ENCODE measurements at places on chromosomes 1 and 21.

DNA sequence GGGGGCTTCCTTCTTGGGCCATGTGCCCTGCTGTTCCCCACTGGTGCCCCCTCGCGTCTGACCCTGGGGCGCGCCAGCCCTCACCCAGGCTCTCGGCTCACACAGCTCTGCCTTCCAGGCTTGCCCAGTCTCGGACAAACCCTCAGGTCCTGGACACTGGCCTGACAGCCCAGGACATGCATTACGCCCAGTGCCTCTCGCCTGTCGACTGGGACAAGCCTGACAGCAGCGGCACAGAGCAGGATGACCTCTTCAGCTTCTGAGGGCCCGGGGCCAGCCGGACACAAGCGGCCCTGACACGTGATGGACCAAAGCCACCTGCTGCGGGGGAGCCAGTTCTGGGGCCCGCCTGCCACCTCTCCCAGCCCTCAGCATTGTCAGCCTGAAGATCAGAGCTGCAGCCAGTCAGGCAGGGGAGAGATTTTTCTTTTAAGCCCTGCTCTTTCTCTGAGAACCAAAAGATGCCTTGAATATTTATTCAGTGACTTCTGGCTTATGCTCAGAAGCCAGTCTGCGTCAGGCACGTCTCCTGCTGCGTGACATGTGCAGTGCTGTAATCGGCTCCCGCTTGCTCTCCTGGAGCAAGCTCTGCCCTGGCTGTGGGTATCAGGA, 23.4 kb downstream of the LDLRAP1 start:
- DNase-seq = peak; percentile 10

- DNase-seq = no peak
Observed at GRCh38 chr1:31742462-31743212, 21.5 kb downstream of the ADGRB2 start.

DNA sequence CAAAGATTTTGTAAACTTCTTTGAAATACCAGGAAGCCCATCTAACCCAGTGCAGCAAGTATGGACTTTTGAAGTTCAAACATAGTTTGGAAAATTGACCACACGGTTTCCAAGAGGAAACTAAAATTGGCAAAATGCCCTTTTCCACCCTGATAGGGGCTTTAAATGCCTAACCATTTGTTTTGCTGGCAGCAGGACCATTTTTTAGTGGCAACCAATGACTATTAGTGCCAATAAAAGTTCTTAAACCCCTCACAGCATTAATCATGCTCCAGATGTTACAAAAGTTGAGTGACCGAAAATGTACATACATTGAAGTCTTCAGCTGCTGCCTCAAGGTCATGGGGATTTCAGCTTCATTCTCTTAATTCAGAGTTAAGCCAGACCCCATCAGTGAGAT, 46.4 kb upstream of the ENAH start:
- DNase-seq = no peak

DNA sequence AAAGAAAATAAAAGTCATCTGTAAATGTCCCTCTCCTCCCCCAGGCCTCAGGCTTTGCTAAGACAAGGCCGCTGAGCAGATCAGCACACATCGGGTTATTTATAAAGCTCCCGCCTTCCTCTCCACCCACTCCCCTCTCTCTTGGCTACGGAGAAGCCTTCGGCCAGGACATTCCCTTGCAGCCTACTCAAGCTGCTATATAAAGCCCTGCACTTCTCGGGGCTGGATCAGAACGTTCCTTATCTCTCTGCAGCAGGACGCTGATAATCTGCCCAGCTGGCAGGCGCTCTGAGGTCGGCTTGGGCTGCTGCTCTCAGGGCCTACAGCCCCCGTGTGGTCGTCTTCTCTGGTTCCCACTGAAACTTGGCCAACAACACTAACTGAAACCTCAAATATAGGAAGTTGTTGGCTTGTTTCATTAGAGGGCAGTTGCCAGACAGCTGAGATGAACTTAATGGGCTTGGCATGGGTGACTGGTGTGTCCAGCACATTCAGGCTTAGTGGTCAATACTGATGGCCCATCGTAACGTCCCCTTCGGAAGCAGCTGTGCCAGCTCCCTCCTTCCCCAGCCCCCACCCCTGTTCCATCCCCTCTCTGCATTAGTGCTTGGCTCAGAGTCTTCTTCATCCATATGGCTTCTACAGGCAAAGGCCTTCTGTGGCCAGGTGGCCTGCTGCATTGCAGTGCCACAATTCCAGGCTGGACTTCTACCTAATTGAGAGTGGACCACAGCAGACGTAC, 64.6 kb downstream of the IER5 start:
- peak; percentile 70 for DNase-seq

GRCh38 chr21:45987121-45987711, 5.6 kb downstream of the COL6A1 start:
- DNase-seq = no peak

DNA sequence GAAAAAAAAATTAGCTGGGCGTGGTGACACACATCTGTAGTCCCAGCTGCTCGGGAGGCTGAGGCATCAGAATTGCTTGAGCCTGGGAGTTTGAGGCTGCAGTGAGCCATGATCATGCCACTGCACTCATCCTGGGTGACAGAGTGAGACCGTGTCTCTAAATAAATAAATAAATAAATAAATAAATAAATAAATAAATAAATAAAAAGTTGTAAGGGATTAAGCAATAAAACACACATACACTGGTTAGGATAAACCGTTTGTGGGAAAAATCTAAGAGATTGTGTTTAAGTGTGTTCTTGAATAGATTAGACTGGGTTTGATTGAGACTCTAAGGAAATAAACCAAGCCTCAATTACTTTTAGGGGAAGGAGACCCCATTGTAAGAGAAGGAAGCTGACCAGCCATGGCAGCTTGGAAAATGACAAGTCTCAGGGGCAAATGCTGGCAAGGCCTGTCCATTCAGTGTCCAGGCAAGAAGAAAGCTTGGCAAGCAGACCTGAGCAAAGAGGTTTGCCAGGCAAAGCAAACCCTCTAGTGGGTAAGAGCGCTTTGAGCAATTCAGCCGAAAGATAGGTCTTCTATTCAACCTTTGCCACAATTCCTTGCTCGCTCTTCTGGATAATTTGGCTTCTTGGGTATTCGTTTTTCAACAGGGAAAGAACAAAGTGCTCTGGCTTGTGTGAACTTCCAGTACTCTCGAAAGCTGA, 106.9 kb upstream of the SERBP1 start:
- DNase-seq = no peak

GRCh38 chr1:60569189-60569588, 495.6 kb upstream of the C1orf87 start:
- no peak for DNase-seq

- no peak for DNase-seq
Observed at GRCh38 chr1:89815611-89816010, 5.2 kb upstream of the LRRC8D start.

DNA sequence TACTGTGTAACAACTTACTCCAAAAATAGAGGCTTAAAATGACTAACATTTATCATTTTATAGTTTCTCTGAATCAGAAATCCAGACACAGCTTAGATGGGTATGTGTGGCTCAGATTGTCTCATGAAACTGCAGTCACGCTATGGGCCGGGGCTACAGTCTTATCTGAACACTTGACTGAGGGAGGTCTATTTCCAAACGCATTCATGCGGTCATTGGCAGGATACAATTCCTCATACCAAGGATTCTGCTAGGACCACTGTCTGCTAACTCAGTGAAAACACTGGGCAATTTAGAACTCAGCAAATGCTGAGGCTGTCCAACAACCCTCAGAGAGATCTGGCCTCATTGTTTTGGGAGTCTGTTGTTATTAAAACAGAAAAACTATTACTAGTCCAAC, 178.6 kb downstream of the TBX15 start:
- DNase-seq = no peak

GRCh38 chr1:84415396-84415795, 17.1 kb downstream of the DNASE2B start:
- DNase-seq = no peak

GRCh38 chr1:2415801-2416208, 3.4 kb upstream of the PEX10 start:
- peak; percentile 44 for DNase-seq

GRCh38 chr1:208349694-208350330, 105.6 kb upstream of the PLXNA2 start:
- no peak for DNase-seq

- no peak for DNase-seq
Observed at GRCh38 chr1:57384901-57385300, 39.0 kb downstream of the DAB1 start.

GRCh38 chr1:243286409-243287122, 30.7 kb downstream of the SDCCAG8 start:
- no peak for DNase-seq

DNA sequence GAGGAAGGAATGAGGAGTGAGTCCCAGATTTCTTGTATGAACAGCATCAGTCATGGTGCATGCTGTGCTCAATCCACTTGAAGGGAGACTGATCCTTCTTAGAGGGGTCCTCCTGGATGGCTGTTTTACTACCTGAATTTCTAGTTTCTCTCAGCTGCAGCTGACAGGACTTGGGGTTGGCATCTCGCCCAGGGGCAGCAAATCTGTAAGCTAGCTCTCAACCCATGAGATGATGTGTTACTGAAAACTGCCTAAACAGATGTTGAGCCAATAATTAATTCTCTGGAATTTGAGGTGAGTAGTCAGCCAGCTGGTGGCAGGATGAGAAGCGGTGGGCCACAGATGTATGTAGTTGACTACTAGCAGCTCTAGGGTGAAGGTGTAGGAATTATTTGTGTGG, 19.6 kb downstream of the BACH1 start:
- no peak for DNase-seq

- DNase-seq = no peak
Observed at GRCh38 chr1:156114101-156114918, at the start of gene LMNA. LMNA (plus strand) TSS chr1:156114711; CDS start chr1:156114919, 208 bp downstream.

DNA sequence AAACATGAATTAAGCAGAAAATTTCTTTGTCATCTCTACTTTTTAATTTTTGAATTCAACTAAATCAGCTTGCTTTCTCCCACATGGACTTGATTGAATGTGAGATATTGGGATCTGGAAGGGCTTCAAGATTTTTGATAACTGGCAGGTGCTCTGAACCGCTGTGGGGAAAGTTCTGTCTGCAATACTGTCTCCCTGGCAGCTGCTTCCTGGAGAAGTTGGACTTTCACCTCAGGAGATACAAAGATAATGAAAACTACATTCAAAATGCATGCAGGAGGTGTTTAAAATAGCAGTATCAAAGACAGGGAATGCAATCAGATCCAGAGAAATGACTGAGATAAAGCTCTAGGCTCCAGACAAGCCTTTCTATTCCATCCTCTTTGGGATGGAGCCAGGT, 338.3 kb downstream of the NEGR1 start:
- peak; percentile 15 for DNase-seq

GRCh38 chr1:24803987-24804530, 58.8 kb downstream of the CLIC4 start:
- no peak for DNase-seq

DNA sequence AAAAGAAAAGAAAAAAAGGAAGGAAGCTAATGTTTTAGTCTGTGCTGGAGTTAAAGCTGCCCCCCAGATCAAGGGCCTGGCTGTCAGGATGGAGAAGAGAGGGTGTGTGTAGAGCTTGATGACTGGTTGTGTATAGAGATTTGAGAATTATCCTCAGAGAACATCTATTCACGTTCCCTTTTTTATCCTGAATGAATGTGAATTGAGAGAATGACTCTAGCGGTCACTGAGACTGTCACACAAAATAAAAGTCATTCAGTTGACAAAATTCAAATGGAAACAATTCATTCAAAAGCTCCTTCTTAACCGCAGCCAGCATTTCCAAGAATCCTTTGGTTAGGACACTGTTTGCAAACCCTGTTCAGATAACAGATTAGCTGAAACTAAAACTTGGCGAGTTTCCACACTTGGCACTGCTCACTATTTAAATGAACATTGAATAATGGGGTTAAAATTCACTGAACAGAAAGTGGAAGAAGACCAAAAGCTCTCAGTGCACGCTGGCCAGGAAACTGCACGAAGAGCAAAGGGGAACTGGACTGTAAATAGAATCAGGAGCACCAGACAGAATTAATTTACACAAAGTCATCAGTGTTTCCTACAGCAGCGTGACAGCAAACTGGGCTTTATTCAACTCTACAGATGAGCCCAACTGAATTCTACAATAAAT, 13.6 kb upstream of the FAM89A start:
- no peak for DNase-seq

DNA sequence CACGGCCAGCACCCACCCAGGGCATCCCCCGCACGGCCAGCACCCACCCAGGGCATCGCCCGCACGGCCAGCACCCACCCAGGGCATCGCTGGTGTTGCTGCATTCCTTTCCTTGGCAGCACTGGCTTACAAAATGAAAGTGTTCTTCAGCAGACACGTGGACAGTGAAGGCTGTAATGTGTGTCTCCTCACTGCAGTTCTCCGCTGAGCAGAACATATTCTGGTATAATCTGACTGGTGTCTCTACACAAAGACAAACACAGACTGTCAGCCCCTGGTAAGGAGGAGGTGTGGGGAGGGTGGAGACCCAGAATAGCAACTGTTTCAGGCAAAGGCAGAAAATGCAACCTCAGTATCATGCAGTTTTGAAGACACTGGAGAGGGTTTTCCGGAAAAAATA, 7.3 kb downstream of the LYPD8 start:
- no peak for DNase-seq

GRCh38 chr1:228839656-228840055, 104.4 kb downstream of the RHOU start:
- DNase-seq = no peak

DNA sequence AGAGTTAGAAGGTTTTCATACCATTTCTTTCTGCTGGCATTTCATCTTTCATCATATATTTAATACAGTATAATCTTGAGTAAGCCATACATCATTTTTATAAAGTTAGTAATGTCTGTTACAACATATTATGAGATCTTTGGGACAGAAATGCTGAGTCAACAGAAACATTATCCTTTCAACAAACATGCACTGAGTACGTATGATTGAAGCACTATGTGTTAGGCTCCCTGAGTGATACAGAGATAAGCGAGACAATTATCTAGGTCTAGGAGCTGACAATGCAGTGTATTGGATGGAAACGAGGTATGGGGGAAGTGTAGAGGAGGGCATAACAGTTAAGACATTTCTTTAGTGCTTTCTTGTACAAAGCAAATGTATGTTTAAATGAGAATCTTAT, 19.7 kb upstream of the GPR52 start:
- no peak for DNase-seq

GRCh38 chr1:212646588-212646987, 38.0 kb downstream of the ATF3 start:
- no peak for DNase-seq

DNA sequence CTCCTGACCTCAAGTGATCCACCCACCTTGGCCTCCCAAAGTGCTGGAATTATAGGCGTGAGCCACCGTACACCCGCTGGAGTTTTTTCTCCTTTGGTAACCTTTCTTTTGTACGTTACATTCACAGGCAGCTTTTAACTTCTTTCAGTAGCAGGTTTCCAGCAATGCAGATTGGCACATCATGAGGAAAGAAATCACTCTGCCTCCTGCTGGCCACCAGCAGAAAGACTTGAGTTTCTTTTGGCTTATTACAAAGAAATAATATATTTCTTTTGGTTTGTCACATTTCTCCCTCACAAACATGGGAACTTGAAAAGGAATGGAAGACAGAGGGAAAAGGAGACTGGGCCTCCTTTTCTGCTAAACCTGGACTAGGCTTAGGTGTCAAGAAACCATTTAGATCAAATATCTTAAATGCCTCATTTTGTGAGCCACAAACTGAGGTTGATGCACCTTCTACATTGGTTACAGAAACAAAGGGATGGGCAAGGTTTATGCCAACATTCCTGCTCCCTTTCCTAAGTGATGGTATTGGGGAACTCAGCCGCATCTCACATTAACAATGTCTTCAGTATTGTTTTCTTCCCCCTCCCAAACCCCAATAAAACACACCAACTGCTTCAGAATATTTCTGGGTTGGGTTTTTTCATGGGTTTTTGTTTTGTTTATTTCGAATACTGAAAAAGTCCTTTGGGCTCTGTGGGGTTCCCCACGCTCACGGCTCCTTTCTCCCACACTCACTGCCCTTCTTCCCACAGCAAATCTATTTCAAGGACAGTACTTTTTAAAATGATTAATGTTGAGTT, 7.7 kb downstream of the ENSA start:
- peak; percentile 55 for DNase-seq

Measured in DND-41 (cell line).